Adipocyte (in vitro differentiated cells): ENCODE measurements at places on chromosomes 1 and 21.

DNA sequence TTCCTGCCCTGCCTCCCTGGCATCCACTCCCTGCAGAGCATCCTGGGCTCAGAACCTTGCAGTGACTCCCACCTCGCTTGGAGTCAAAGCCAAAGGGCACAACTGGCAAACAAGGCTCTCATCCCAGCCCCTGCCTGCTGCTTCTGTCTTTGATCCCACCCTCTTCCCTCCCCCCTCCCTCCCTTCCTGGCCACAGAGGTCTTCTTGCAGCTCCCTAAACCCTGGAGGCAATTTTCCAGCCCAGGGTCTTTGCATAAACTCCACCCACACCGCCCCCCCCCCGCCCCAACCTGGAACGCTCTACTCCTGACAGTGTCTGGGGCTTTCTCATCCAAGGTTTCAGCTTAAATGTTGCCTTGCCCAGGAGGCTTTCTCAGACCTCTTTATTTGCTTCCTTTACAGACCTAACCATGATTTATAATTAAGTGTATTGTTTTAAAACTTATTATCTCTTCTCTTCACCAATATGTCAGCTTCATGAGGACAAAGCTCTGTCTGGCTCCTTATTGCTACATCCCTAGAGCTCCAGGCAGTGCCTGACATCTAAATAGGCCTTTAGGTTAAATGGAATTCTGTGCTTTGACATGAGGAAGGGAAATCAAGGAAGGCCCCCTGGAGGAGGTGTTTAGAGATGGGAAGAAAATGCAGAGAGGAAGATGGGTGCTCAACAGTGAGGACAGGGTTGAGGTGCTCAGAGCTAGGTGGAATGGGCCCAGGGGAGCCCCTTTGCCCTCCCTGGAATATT lies 37.7 kb upstream of the PADI1 start:
- no peak for DNase-seq

DNA sequence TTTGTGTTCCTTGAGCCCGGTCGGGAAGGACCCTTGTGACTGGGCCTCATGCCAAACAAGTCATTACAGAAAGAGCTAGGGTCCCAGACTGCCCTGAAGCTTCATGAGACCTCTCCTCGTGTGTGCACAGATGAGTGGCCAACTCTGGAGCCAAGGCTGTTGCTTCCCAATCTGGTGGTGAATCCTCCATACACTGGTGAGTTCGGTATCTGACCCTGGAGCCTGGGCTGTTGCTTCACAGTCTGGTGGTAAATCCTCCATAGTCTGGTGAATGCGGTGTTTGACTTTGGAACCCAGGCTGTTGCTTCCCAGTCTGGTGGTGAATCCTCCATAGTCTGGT lies 737.8 kb downstream of the MATN1 start:
- no peak for DNase-seq

DNA sequence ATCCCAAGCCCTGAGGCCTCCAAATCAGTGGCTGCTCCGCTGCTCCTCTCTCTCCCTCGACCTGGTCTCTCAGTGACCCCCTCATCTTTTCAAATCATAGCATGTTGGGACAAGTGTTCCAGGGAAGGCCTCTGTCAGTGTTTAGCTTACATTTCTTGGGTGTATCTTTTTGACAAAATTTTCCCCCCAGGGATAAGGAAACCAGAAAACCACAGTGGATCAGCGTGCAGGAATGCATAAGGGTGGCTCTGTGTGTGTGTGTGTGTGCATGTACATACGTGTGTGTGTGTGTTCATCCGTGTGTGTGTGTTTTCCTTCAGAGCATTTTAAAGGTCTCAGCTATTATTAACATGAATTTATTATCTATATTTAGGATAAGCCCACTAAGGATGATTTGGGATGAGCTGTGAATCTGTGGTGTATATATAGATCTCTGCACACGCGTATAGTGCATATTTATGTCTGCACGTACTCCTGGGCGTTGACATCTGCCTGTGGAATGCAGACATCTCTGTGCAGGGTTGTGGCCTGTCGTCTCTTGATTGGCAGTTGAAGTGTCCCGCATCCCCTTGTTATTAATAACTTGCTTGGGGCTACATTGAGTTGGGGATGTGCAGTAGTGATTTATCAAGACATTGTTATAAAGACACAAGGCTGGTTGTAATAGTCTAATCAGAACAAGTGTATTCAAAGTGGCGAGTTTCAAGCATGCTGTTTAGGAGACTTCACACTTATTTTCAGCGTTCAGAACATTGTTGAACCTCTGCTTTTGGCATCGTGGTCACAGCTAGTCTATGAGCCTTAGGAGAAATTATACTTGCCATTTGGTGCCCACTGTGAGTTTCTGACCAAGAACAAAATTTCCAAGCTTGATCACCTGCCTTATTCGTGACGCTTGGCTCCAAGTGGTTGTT lies 55.6 kb downstream of the GALNT2 start:
- no peak for DNase-seq

GRCh38 chr1:196651637-196652215 lies at the start of gene CFH:
Gene CFH (plus strand): TSS chr1:196652043. CDS start chr1:196652118, 75 bp downstream.
- DNase-seq: peak; percentile 89

- DNase-seq: peak; percentile 64
Measured at GRCh38 chr1:24805534-24806301, 60.5 kb downstream of the CLIC4 start.

GRCh38 chr1:174359454-174359805 lies 88.3 kb upstream of the GPR52 start:
- DNase-seq: no peak

GRCh38 chr1:65235867-65236805 lies 73.2 kb upstream of the DNAJC6 start:
- DNase-seq: peak; percentile 64

GRCh38 chr1:181036107-181036836 lies 2.5 kb downstream of the MR1 start:
- no peak for DNase-seq

DNA sequence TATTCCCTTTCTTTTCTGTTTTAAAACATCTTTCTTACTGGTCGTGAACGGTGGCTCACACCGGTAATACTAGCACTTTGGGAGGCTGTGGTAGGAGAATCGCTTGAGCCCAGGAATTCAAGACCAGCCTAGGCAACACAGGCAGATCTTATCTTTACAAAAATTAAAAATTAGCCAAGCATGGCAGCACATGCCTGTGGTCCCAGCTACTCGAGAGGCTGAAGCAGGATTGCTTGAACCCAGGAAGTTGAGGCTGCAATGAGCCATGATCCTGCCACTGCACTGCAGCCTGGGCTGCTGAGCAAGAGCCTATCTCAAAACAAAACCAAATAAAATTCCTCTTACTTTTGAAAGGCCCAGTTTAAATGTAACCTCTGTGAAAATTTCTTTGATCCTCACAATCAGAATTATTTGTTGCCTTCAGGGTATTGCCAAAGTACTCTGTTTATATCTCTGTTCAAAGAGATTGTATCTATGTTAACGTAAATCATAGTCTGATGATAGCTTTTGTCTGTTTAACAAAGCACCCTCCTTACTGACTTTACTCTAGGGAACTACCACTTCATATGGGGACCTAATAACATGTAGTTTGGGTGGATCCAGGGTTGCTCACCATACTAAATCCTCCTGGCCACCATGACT lies 71.6 kb downstream of the RERE start:
- DNase-seq: no peak

- no peak for DNase-seq
Measured at GRCh38 chr1:42945164-42945563, 13.5 kb downstream of the SLC2A1 start.

- peak; percentile 79 for DNase-seq
Measured at GRCh38 chr1:21313886-21314721, 23.8 kb upstream of the ECE1 start.

- DNase-seq: no peak
Measured at GRCh38 chr1:206935491-206936067, 10.7 kb downstream of the PIGR start.

- DNase-seq: no peak
Measured at GRCh38 chr1:87462894-87463293, 134.2 kb downstream of the LMO4 start.

DNA sequence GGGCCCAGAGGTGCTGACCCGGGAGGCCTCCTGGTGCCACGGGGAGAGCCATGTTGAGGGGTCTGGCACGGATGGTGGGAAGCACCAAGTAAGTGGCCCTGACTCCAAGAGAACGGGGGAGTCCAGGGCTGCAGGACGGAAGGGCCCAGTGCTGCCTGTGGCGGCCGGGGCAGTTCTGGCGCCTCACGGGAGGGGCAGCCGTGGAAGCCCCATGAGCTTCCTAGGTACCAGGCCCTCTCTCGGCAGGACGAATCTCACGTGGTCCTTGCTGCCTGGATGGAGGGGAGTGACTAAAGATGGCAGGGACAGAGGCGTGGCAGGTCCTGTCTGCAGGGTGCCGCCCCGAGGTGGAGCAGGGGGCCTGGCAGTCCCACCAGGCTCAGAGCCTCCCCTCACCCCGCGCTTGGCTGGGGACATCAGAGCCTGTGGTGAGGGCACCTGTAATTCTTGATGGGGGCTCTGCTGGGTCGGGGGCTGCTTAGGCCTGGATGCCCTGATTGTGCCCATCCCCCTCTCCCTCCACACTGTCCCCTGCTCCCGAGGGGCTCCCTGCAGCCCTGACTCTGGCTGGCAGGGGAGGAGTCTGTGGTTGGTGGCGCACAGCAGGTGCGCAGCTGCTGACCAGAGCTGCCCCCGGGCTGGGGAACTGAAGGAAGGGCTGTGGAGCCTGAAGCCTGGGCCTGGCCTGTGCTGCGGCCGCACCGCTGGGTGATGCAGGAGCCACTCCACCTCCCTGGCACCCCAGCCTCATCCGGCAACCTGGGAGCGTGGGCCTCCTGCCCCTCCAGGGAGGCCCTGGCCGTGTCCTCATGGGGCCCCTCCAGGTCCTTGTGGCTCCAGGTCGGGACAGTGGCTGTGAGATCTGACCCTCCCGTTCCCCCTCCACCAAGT lies 31.4 kb downstream of the POFUT2 start:
- DNase-seq: no peak

- no peak for DNase-seq
Measured at GRCh38 chr1:221983444-221983843, 241.6 kb upstream of the DUSP10 start.

DNA sequence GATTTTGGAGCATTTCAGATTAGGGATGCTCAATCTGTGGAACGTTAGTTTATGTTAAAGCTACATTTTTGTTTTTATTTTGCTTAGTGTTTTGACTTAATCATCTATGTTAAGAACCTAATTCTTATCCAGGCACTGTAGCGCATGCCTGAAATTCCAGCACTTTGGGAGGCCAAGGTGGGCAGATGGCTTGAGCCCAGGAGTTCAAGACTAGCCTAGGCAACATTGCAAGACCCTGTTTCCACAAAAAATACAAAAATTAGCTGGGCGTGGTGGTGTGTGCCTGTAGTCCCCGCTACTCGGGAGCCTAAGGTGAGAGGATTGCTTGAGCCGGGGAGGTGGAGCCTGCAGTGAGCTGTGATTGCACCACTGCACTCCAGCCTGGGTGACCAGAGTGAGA lies 23.4 kb downstream of the FNBP1L start:
- DNase-seq: no peak

- peak; percentile 22 for DNase-seq
Measured at GRCh38 chr1:93813076-93813475, 65.9 kb downstream of the DNTTIP2 start.
